Stimulated activated CD8-positive, alpha-beta memory T cell treated with anti-CD3 and anti-CD28 coated beads, Interleukin-15, amount 100 ng/mL, for 1 hour (primary cell): ENCODE measurements at places on chromosomes 3 and 15.

GRCh38 chr3:12750223-12750622 is 8.8 kb downstream of the TMEM40 start:
- no peak for DNase-seq

DNA sequence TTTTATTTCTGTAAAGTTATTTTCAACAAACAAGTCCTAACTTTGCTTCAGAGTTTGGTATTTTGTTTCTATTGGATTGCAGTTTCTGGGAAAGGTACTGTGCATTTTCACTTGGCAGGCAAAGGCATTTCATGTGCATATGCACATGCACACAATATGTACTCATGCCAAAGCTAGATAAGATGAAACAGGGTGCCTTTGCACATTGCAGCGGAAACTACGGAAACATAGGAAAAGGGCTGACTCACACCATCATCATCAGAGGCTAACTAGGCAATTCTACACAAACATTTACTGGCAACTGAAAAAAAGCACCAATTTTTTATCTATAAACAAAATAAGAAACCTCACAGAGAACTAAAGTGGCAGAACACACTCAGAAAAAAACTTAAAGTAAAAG is 550.6 kb upstream of the NECTIN3 start:
- DNase-seq = no peak

- DNase-seq = no peak
These were observed 25.9 kb upstream of the ADAMTS7 start for GRCh38 chr15:78837131-78837530.

- no peak for DNase-seq
These were observed 62.6 kb downstream of the CHCHD6 start for GRCh38 chr3:126766653-126767052.

- no peak for DNase-seq
These were observed 551.6 kb downstream of the ZIC1 start for GRCh38 chr3:147960786-147961185.
